Activated CD8-positive, alpha-beta memory T cell treated with anti-CD3 and anti-CD28 coated beads for 1 hour (primary cell): ENCODE measurements at places on chromosomes 7 and 10.

DNA sequence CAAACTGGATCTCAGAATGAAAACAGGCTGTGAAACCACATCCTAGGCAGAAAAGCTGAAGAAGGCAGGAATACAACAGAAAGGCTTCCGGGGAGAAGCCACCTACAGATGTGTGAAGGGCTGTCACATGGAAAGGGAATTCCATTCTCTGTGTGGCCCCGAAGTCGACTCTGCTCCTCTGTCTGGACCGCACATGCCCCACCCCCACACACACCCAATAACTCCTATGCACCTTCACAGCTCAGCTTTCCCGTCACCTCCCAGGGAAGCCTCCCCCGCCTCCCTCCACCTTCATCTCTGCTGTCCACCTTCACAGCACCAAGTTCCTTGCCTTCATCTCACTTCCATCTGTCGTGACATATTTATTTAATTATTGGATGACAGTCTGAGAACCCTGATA, 23.4 kb upstream of the ENO4 start:
- DNase-seq = no peak

- no peak for DNase-seq
Observed at GRCh38 chr10:113605268-113605978, 52.6 kb downstream of the HABP2 start.

GRCh38 chr10:89665302-89665701, 20.3 kb upstream of the PANK1 start:
- no peak for DNase-seq

DNA sequence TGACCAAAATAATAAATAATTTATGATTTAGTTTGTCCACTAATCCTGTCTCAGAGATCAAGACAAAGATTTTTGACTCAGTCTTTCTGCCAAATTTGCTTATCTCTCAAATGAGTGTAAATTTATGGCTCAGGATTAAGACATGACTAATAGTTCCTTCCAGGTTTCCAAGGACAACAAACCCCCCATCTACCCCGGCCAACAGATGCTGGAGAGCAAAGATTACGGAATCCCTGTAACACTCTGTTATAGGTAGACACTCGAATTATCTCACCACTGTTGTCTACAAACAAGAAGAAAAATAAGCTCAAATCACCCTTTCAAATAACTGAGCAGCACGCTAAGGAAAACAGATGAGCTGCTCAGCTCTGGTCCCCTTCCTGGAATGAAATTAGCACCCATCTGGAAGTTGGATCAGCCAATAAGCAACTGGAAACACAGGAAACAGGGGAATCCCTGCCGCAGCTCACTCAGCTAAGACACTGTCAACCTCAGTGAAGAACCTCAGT, 56.8 kb upstream of the SVIL start:
- no peak for DNase-seq

- no peak for DNase-seq
Observed at GRCh38 chr10:126570621-126571602, 99.6 kb downstream of the C10orf90 start.

GRCh38 chr10:30505543-30506298, 71.7 kb downstream of the MAP3K8 start:
- DNase-seq = no peak

GRCh38 chr7:141439776-141440175, 111.4 kb upstream of the AGK start:
- DNase-seq = no peak

DNA sequence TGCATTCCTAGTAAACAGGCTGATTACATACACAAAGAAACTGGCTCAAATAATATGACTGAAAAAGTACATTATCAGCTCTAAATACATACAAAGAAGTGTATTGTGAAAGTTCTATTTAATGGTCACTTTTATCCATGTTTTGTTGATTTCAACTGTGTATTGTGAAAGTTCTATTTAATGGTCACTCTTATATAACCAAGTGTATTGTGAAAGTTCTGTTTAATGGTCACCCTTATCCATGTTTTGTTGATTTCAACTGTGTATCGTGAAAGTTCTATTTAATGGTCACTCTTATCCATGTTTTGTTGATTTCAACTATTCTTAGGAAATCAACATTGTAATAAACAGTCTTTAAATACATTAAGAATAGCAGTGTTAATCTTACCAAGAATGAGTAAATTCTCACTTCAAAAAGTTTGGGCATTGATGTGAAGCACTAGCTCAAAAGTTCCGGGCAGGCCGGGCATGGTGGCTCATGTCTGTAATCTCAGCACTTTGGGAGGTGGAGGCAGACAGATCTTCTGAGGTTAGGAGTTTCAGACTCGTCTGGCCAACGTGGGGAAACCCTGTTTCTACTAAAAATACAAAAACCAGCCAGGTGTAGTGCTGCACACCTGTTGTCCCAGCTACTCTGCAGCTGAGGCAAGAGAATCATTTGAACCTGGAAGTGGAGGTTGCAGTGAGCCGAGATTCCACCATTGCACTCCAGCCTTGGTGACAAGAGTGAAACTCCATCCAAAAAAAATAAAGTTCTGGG, 34.8 kb upstream of the FEZF1 start:
- no peak for DNase-seq

DNA sequence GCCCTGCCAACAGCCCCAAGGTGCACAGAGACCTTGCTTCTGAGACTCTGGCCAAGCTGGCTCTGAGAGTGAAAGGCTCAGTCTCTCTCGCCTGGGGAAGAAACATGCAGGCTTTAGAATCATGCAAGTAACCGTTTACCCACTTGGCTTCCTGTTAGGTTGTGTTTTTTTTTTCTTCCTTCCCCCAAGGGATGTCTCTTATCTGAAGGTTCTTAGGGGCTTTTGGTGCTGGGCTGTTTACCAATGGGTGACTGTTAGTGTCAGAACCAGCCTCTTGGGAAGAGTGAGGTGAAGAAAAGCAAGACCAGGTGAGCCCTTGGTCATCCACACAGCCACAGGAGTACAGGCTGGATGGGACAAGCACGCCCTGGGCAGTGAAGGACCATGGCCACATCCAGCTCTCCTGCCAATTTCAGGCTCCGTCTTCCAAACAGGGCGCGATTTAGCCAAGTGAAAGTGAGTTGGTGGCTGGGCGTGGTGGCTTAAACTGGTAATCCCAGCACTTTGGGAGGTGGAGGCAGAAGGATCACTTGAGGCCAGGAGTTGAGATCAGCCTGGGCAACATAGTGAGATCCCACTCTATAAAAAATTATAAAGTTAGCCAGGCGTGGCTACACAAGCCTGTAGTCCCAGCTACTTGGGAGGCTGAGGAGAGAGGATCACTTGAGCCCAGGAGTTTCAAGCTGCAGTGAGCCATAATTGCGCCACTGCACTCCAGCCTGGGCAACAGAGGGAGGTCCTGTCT, 76.3 kb upstream of the CUX1 start:
- no peak for DNase-seq
